ENCODE measurements at places on chromosomes 5 and 9. TPM values are rescaled to one million over a fixed set of nuclear protein-coding genes. Genes with fewer than 3 reads are reported as not detected.

TMEM215 gene
- not detected for total RNA-seq

PCDHA9 gene
- not detected for total RNA-seq

GRCh38 chr5:53071298-53071697, 38.3 kb downstream of the MOCS2 start:
- DNase-seq: no peak

DNA sequence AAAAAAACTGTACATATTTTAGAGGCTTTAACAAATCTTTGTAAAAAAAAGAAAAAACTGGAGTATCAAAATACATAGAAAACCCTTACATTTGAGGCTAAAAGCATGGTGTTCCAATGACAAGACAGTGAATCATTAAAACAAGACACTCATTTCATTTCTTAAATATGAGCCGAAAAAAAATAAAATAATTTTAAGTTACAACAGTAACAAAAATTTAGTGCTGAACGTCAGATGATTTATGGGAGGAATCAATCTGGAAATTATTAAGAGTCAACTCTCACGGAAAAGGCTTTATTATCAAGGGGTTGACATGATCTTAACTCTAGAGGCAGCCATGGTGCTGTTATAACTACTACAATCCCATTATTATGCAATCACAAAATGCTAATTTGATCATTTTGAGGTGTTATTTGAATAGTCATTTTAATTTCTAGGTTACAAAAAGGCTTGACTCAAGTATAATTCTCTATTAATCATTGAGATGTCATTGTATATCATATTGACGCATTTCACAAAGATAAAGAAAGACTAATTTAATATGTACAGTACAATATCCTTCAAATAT, 51.9 kb downstream of the MAPKAP1 start:
- DNase-seq: no peak

GRCh38 chr9:97855486-97855875, 2.5 kb downstream of the FOXE1 start:
- DNase-seq: no peak
